Renal cortical epithelial cell (primary cell): ENCODE measurements at places on chromosomes 13 and 19. TPM values are rescaled to one million over a fixed set of nuclear protein-coding genes. Genes with fewer than 3 reads are reported as not detected.
A peak's percentile ranks its signal among the peaks of the same experiment; 100 is the strongest.

DNA sequence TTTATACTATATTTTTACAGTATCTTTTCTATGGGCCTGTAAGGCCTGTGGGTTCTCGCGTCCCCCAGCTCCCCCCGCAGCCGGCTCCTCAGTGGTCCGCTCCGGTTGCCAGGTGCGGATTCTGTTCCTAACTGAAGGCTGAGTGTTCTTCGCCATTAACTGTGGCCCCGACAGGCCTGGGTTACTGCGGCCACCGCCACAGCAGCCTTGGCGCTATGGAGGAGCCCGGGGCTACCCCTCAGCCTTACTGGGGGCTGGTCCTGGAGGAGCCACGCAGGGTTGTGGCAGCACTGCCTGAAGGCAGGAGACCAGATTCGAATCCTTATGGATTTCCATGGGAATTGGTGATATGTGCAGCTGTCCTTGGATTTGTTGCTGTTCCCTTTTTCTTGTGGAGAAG lies 45.8 kb downstream of the SPRYD7 start:
- DNase-seq: no peak

DNA sequence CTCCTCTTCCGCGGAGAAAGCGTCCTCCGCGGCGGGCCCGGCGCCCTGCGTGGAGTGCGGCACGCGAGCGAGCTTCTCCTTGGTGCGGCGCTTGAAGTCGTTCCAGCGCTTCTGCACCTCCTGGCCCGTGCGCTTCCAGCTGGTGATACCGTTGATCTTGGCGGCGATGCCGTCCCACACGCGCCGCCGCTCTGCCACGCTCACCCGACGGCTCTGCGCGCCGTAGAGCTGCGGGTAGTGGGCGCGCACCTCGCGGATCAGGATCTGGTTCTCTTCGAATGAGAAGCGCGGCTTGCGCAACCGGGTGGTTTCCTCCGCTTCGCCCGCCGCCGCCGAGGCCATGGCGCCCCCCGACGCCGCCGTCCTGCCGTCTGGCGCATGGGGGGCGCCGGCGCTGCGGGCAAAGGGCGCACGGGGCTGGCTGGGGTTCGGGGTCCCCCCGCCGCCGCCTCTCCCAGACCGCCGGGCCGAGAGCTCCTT lies 941 bp downstream of the MYPOP start:
- no peak for DNase-seq

DNA sequence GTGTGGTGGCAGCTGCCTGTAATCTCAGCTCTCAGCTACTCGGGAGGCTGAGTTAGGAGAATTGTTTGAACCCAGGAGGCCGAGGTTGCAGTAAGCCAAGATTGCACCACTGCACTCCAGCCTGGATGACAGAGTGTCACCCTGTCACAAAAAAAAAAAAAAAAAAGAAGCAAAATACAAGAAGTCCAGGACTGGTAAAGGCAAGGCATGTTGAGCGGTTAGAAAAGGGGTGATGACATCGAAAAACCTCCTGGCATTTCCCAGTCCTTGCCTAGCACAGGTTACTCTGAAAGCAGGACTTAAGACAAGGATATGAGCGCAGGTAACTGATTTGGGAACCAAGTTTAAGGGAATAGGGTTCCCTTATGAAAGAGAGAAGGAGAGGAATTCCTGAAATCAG lies 2.5 kb upstream of the LILRB4 start:
- no peak for DNase-seq

DNA sequence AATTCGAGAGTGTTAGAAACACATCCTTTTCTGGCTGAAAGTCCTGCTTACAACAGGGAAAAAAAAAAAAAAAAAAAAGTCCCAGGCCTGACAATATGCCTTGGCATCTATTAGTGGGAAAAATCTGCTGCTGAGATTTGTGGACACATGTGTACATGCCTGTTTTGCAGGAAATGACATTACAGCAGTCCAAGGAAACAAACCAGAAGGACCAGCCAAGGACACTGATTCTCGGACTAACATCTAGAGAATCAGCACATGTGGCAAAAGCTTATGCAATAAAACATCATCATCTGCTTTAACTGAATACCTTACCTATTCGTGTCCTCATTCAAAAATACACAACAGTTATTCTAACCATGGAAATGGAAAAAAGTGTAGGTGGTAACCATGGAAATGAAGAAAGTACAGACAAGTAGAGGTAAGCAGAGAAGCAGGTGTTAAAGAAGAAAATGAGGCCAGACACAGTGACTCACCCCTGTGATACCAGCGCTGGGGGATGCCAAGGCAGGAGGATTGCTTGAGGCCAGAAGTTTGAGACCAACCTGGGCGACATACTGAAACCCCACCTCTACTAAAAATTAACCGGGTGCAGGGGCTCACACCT lies 9.4 kb upstream of the DPY19L3 start:
- DNase-seq: peak; percentile 25

- DNase-seq: no peak
Observed at GRCh38 chr13:42280537-42280936, 8.6 kb downstream of the AKAP11 start.

- DNase-seq: no peak
Observed at GRCh38 chr13:80235967-80236302, 105.0 kb downstream of the SPRY2 start.

DNA sequence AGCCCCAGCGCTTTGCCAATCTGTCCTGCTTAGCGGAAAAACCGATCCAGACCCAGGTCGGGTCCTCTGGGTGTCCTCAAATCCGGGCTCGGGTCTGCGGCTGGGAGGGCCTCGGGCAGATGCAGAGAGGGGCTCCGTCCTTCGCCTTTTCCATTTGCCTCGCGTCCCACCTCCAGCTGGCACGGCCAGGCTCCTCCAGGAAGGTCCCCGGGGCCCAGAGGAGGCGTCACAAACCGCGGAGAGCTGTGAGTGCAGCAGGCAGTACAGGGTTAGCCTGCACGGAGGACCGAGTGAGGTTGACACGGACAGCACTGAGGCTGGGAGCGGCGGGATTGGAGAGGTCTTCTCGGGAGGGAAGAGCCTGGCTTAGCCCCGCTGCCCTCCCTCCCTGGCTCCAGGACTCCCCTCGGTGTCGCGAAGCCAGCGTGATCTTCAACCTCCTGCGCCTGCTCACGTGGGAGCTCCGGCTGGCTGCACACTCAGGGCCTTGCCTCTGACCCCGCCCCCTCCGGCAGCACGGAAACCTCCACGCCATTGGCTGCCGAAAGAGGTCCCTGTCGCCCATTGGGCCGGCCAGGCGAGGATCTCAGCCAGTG lies 2.8 kb upstream of the IFNL2 start:
- DNase-seq: no peak

DNA sequence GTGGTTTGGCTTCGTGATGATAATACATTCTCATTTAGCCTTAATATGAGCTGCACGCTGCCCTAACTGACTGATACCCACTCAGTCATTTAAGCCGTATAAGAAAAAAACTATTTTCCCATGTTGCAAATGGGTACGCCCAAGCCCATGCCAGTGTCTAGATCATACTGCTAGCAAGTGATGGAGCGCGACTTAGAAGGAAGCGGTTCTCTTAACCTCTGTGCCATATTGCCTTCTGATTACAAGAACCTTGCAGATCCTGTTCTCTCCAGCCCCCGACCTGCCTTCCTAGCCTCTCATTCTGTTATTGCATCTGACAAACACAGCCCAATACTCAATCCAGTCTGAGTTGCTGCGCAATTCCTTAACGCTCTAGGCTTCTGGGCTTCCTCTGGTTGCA lies 603 bp downstream of the GPALPP1 start:
- DNase-seq: peak; percentile 13

- no peak for DNase-seq
Observed at GRCh38 chr13:60857698-60858097, 460.7 kb downstream of the TDRD3 start.

DNA sequence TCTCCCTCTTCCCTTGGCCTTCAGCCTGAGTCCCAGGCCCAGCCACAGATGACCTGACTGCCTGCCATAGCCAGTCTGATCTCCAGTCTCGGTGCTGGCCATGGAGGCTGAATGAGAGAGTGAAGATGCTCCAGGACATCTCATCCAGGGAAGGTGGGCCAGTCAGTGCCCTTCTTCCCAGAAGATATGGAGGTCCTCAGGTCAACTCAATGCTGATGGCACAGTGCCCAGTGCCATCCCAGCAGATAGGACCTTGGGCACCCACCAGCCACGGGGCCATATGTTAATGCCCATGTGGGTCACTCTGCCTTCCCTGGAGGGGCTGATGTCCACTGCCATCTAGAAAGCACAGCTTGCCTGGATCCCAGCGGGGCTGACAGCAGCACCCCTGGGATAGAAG lies 7.2 kb downstream of the VSTM2B start:
- DNase-seq: no peak

GRCh38 chr19:55169136-55169535 lies 2.7 kb upstream of the DNAAF3 start:
- DNase-seq: no peak

GRCh38 chr13:22061806-22062391 lies 391.0 kb downstream of the FGF9 start:
- no peak for DNase-seq

DNA sequence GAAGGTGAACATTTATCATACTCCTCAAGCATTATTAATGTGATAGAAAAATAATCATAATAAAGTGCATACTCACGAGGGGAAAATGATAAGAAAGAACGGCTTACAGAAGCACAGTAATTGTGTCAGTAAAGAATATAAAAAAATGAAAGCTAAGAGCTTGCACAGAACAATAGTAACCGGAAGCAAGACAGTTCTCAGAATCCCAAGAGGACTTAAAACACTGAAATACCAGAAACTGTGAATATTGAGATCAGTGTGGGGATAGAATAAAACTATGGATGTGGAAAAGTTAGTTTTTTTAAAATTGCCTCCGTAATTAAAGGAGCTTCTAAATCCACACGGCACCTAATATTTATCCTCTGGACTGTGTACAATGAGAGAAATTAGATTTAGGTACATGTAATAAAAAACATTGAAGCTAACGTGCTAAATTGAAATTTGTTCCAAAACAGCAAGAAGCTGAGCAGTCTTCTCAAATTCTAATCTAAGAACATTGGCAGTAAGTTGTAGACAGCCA lies 482.7 kb downstream of the SLITRK6 start:
- DNase-seq: no peak

DNA sequence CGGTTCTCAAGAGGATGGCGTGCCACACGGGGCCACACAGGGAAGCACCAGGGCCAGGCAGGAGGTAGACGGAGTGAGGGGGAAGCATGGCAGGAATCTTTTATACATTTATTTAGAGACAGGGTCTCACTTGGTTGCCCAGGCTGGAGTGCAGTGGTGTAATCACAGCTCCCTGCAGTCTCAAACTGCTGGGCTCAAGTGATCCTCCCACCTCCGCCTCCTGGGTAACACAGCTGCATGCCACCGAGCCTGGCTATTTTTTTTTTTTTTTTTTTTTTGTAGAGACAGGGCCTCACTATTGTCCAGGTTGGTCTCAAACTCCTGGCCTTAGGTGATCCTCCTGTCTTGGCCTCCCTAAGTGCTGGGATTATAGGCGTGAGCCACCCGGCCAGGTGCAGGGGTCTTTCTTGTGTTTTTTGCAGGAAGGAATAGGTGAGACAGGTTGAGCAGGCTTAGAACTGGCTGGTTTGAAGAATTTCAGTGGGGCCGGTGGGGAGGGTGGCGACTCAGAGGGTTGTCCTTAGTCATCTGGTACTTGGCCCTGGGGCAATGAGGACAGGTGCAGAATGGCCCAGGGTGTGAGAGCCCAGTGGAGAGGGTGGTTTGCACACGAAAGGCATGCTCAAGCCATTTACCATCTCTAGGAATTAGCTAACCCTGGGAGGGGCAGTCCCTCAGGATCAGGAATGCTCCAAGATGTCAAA lies 7.6 kb downstream of the SSC5D start:
- DNase-seq: no peak

DNA sequence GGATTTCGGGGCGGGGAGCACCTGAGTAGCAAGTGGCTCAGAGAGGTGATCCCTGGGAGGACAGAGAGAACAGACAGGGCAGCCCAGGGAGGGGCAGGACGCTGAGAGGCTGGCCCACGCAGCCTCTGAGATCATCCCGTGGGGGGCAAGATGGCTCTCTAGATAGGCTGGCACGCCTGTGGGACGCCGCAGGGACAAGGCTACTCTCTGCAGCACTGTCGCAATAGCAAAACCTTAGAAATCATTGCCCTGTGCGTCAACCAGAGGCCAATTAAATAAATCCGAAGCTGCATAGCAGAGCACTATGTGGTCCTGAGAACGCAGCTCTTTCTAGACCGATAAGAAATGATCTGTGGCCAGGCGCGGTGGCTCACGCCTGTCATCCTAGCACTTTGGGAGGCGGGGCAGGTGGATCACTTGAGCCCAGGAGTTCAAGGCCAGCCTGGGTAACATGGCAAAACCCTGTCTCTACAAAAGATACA lies 5.1 kb downstream of the PEX11G start:
- DNase-seq: no peak

DNA sequence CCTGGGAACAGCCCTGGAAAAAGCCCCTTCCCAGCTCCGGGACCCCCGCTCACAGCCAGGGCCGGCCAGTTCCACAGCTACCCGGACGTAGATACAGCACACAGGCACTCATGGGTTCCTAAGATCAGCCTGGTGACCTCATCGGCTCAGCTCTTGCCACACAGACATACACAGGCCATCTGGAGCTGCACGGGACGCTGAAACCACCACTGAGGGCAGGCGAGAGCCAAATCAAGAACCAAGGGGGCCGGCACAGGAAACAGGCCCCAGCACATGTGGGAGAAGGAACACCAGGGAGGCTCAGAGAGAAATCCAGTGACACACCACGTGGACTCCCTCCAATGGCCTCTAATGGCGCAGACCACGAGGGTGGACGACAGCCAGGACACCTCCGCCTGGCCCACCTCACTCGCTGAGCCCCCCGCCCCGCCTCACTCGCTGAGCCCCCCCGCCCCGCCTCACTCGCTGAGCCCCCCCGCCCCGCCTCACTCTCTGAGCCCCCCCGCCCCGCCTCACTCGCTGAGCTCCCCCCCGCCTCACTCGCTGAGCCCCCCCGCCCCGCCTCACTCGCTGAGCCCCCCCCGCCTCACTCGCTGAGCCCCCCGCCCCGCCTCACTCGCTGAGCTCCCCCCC lies 69.7 kb upstream of the C13orf46 start:
- peak; percentile 28 for DNase-seq

DNA sequence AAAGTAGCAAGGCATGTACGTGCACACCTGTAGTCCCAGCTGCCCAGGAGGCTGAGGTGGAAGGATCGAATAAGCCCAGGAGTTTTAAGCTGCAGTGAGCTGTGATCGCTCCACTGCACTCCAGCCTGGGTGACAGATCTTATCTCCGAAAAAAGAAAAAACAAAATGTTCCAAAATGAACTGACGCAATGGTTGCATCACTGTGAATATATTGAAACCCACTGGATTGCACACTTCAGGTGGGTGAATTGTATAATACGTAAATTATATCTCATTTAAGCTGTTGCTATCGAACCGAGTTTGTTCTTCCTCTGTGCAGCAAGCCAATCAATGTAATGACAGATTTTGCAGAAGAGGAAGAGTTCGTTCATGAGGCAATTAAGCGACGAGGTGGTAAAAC lies 1.6 kb upstream of the CASP14 start:
- no peak for DNase-seq

- no peak for DNase-seq
Observed at GRCh38 chr19:16118489-16119033, 6.9 kb downstream of the RAB8A start.

- DNase-seq: no peak
Observed at GRCh38 chr13:20441056-20441455, 84.6 kb downstream of the CRYL1 start.

The S1PR4 gene
- 0.10 TPM in 1 of 2 replicates, not detected in the other for total RNA-seq

The GPX4 gene
- total RNA-seq: 205 and 337 TPM in 2 replicates

The S1PR2 gene
- total RNA-seq: 3.0 and 3.3 TPM in 2 replicates

The ZNF235 gene
- 2.8 and 8.0 TPM in 2 replicates for total RNA-seq

The ZNF586 gene
- 16.2 and 18.1 TPM in 2 replicates for total RNA-seq

The ZNF225 gene
- total RNA-seq: 3.5 and 9.2 TPM in 2 replicates

The SLC10A2 gene
- total RNA-seq: not detected in 2 replicates

The CYP4F3 gene
- under 0.01 TPM in 1 of 2 replicates, not detected in the other for total RNA-seq

The PEX11G gene
- 5.2 and 6.9 TPM in 2 replicates for total RNA-seq

The GPR4 gene
- under 0.01 TPM in 1 of 2 replicates, not detected in the other for total RNA-seq

The KLK7 gene
- total RNA-seq: 0.30 and 10.8 TPM in 2 replicates

The RAB3D gene
- 23.4 and 49.7 TPM in 2 replicates for total RNA-seq

The PSG3 gene
- 0.50 and 1.0 TPM in 2 replicates for total RNA-seq

The ATP4A gene
- not detected in 2 replicates for total RNA-seq
